Activated CD4-positive, alpha-beta T cell treated with anti-CD3 and anti-CD28 coated beads, Interleukin-2, amount 10 ng/mL, durations not matched to agents 24 days and 14 days (primary cell): ENCODE measurements at places on chromosomes 2 and 18. TPM values are rescaled to one million over a fixed set of nuclear protein-coding genes. Genes with fewer than 3 reads are reported as not detected.

SH3RF3 gene
- total RNA-seq: 0.47 TPM in 2 replicates

CD8B2 gene
- total RNA-seq: 0.09 and 0.12 TPM in 2 replicates

DNAJC5G gene
- not detected in 2 replicates for total RNA-seq

CCL20 gene
- total RNA-seq: 3.2 and 4.4 TPM in 2 replicates

TNFRSF11A gene
- total RNA-seq: 14.0 and 16.4 TPM in 2 replicates

MPP4 gene
- not detected in 2 replicates for total RNA-seq
